Tongue (tissue), 3 donors: ENCODE measurements at places on chromosomes 4 and X. TPM values are rescaled to one million over a fixed set of nuclear protein-coding genes. Genes with fewer than 3 reads are reported as not detected.

CORIN gene
- 1.4 TPM for total RNA-seq

TRPC5OS gene
- total RNA-seq = 0.21 TPM

MAML3 gene
- 7.0 TPM for total RNA-seq

TCEANC gene
- total RNA-seq = 6.5 TPM

XAGE2 gene
- not detected for total RNA-seq

STPG2 gene
- total RNA-seq = 0.31 TPM

LAGE3 gene
- total RNA-seq = 23.8 TPM

CENPVL1 gene
- total RNA-seq = not detected

FAM114A1 gene
- total RNA-seq = 129 TPM

MAP3K15 gene
- total RNA-seq = 0.41 TPM

ADAM29 gene
- not detected for total RNA-seq

NPY2R gene
- total RNA-seq = 0.41 TPM

S100P gene
- total RNA-seq = 1.7 TPM
